Fibroblast of lung (primary cell): ENCODE measurements at places on chromosomes 7 and 10. TPM values are rescaled to one million over a fixed set of nuclear protein-coding genes. Genes with fewer than 3 reads are reported as not detected.

DPYSL4 gene
- 0.26 and 0.83 TPM in 2 replicates for total RNA-seq

DNAJB9 gene
- total RNA-seq = 52.4 and 56.8 TPM in 2 replicates

EFCAB10 gene
- total RNA-seq = not detected in 2 replicates

IDI2 gene
- total RNA-seq = not detected in 2 replicates

C7orf57 gene
- not detected in 2 replicates for total RNA-seq

WDFY4 gene
- under 0.01 and 0.66 TPM in 2 replicates for total RNA-seq

DYNC1I1 gene
- total RNA-seq = under 0.01 and 0.17 TPM in 2 replicates

SSC4D gene
- 0.33 and 0.51 TPM in 2 replicates for total RNA-seq

SRRT gene
- 29.3 and 32.0 TPM in 2 replicates for total RNA-seq

FAM180A gene
- total RNA-seq = 24.4 and 38.5 TPM in 2 replicates

LRRC17 gene
- 12.6 and 30.8 TPM in 2 replicates for total RNA-seq

SFRP4 gene
- 7.3 and 54.2 TPM in 2 replicates for total RNA-seq

PTN gene
- 13.9 and 30.2 TPM in 2 replicates for total RNA-seq

APBB1IP gene
- 1.5 and 3.1 TPM in 2 replicates for total RNA-seq

CPN1 gene
- total RNA-seq = not detected in 2 replicates

PPP1R17 gene
- not detected in 2 replicates for total RNA-seq

PPRC1 gene
- total RNA-seq = 9.9 and 10.0 TPM in 2 replicates

CYP3A4 gene
- 0.17 TPM in 1 of 2 replicates, not detected in the other for total RNA-seq
